Left renal cortex interstitium (tissue), 4 donors: ENCODE measurements at places on chromosomes 1 and 21. TPM values are rescaled to one million over a fixed set of nuclear protein-coding genes. Genes with fewer than 3 reads are reported as not detected.

The ZNF695 gene
- polyA plus RNA-seq = 4.6 TPM

The HUNK gene
- 18.0 TPM for polyA plus RNA-seq

The ASCL5 gene
- 0.21 TPM for polyA plus RNA-seq

The MYCL gene
- polyA plus RNA-seq = 8.8 TPM

The CACNA1S gene
- polyA plus RNA-seq = 0.41 TPM

The CALML6 gene
- 1.1 TPM for polyA plus RNA-seq

The TEDDM1 gene
- polyA plus RNA-seq = 0.07 TPM

DNA sequence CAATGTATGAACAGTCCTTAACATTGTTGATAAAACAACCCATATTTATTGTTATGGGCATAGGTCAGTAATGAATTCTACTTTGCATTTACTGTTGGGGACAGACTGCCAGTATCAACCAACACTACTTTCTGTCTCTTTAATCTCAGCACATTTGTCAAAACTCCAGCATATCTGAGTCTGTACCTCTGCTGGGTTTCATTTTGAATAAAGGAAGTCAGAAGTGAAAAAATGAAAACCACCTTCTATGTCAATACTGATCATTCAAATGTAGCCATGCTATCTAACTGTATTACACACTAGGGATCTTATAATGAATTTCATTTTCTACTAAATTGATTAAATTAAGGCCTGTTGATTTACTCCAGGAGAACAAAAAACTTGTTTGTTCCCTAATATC is 24.2 kb upstream of the CXADR start:
- no peak for DNase-seq

GRCh38 chr1:169821500-169821899 is 26.8 kb upstream of the METTL18 start:
- DNase-seq = no peak

DNA sequence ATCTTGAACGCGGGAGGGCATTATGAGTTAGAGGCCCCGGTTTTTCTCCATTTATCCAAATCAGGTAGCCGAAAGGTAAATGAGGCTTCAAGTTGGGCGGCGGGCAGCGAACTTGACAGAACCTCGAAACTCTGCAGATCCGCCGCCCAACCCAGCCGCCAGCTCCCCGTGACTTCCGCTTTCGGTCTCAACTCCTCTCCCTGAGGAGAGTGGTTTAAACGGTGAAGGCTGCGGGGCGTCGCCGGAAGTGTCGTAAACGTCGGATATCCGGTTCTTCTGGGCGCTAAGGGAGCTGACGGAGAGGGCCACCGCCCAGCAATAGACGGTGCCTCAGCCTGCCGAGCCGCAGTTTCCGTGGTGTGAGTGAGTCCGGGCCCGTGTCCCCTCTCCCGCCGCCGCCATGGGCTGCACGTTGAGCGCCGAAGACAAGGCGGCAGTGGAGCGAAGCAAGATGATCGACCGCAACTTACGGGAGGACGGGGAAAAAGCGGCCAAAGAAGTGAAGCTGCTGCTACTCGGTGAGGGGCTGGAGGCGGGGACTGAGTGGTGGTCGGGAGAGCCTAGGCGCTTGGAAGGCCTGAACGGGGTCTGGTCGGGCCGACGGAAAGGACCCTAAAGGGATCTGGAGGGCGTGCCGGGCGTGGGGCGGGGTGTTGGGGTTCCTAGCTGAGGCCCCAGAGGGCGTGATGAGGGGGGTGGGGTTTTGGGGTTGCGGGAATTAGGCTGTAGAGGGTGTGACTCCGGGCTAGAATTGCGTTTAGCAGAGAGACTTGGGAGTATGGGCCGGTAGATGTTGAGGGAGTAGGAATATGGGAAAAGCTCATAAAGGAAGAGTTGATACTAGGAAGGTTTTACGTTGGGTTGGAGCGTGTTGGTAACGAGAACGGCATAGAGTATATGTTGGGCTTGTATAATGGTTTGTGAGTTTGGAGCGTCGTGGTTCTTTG is at the start of gene GNAI3:
Gene GNAI3, plus strand, starts transcription at position 295 of the 947 bp plus-strand sequence. Its CDS starts 106 bp downstream, at position 401.
- peak; percentile 89 for DNase-seq

DNA sequence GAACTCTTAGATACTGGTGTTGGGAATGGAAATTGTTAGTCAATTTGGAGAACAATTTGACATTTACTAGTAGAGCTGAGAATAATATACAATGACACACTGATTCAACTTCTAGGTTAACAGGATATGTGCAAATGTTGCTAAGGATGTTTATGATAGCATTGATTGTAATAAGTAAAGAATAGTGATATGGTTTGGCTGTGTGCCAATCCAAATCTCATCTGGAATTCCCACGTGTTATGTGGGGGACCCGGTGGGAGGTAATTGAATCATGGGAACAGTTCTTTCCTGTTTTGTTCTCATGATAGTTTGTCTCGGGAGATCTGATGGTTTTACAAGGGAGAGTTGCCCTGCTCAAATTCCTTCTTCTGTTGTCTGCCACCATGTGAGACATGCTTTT is 302.4 kb upstream of the TMPRSS15 start:
- DNase-seq = no peak

- DNase-seq = peak; percentile 80
Observed at GRCh38 chr1:145859491-145860023, 676 bp upstream of the PIAS3 start.

DNA sequence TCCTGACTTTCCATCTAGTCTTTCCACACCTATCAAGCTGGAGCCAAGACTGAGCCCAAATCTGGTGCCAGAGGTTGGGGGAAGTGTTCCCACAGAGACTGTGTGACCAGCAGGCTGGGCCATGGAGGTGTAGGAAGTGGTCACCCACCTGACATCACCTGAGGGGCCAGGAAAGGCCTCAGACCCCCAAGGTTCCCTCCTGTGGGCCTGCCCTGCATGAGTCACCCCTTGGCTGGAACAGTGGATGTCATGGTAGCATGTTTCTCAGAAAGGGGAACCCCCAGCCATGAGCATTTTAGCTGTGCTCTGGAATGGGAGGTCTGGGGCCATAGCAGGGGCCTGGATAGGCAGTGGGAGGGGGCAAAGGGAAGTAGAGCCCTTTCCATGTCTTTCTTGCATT is 5.7 kb upstream of the TNFRSF8 start:
- DNase-seq = no peak

DNA sequence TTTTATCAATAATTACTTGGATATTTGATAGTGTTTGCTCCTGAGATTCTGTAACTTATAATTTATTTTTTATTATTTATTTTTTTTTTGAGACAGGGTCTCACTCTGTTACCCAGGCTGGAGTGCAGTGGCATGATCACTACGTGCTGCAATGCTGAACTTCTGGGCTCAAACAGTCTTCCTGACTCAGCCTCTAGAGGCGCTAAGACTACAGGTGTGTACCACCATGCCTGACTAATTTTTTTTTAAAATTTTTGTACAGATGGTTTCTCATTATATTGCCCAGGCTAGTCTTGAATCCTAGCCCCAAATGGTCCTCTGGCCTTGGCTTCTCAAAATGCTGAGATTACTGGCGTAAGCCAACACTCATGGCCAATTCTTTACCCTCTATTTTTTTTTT is 845.5 kb upstream of the ADGRL4 start:
- no peak for DNase-seq

GRCh38 chr1:148333875-148334338 is 149.2 kb downstream of the PPIAL4G start:
- no peak for DNase-seq

- DNase-seq = no peak
Observed at GRCh38 chr1:182897696-182898095, 55.3 kb downstream of the SHCBP1L start.

- DNase-seq = no peak
Observed at GRCh38 chr1:114339379-114339778, 171.6 kb downstream of the TRIM33 start.

- DNase-seq = no peak
Observed at GRCh38 chr1:41681331-41682098, 197.0 kb upstream of the EDN2 start.

DNA sequence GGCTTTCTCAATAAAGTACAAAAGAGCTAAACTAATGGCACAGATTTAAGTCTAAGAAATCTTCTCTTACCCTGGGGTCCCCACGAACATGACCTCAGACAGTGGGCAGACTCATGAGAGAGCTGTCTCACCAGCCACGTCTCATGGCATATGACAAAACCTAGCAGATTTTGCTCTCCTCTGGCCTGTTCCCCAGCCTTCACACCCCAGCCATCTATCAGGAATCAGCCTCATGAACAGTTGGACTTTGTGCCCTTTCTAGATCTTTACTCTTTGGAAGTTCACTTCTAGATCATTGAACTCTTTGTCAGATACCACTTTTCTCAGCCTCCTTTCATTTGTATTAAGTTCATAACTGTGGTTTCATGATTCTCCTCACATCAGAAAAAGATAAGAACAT is 14.2 kb upstream of the HSD3B1 start:
- DNase-seq = no peak
